ENCODE measurements at places on chromosomes 2 and 18. TPM values are rescaled to one million over a fixed set of nuclear protein-coding genes. Genes with fewer than 3 reads are reported as not detected.

ALLC gene
- total RNA-seq, result not detected

HOXD8 gene
- total RNA-seq, result not detected

SERPINB7 gene
- total RNA-seq, result not detected

SERPINB12 gene
- not detected for total RNA-seq

SERPINB2 gene
- total RNA-seq, result not detected

ITGB6 gene
- total RNA-seq, result not detected

DIS3L2 gene
- 20.2 TPM for total RNA-seq

MSTN gene
- total RNA-seq, result not detected

SP100 gene
- total RNA-seq, result 63.3 TPM

AGBL5 gene
- 42.0 TPM for total RNA-seq

MYO1B gene
- not detected for total RNA-seq

STAT4 gene
- total RNA-seq, result not detected

GBX2 gene
- total RNA-seq, result not detected

EVX2 gene
- not detected for total RNA-seq

SLC66A2 gene
- 15.1 TPM for total RNA-seq

CHMP1B gene
- 24.2 TPM for total RNA-seq

GRCh38 chr2:219254590-219255201 is 978 bp upstream of the TUBA4A start:
- DNase-seq, result peak; percentile 56

DNA sequence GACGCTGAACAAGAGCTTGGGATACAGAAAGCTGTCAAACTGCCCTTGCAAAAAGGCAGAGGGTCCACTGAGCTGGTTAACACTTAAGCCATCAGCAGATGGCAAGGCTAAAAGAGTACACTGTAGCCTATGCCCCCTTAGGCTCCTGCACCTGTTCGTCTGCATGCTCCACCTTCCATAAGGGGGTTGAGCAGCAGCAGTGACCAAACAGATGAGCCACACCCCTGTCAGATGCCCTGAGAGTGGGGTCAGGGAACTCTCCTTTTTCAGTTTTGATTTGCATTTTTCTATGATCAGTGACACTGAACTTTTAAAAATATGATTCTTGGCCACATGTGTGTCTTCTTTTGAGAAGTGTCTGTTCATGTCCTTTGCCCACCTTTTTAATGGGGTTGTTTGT is 402.5 kb upstream of the FAM98A start:
- no peak for DNase-seq

DNA sequence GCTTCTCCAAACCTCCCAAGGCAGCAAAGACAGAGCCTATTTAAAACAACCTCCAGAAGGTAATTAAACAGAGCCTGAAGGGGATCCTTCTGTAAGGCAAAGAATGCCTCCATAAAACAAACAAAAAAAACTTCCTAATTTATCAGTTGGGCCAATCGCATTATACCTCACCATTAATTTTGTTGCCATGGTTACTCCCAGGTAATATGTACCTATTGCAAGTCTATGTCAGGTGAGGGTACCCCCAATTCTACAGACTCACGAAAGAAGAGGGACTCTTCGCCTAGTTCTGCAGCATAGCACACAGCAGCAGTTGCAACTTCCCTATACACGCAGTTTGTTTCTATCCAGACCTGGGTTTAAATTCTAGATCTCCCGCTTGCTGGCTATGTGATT is 38.8 kb downstream of the SFXN5 start:
- DNase-seq, result no peak

DNA sequence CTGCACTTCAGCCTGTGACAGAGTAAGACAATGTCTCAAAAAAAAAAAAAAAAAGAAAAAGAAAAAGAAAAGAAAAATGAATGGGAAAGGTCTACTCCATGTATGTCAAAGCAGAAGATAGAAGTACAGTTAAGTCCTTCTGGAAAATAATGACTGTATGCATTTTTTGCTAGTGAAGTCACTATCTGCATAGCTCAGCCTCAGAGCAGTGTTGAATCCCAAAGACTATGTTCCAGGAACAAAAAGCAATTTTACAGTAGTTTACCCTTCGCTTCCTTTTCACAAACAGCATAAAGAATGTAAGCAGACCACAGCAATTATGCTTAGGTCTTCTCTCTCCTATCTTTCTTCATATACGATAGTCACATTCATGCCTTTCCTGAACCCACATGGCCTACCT is 497.4 kb downstream of the CMPK2 start:
- no peak for DNase-seq

- DNase-seq, result no peak
Measured at GRCh38 chr2:127695491-127696472, 5.5 kb upstream of the SFT2D3 start.

DNA sequence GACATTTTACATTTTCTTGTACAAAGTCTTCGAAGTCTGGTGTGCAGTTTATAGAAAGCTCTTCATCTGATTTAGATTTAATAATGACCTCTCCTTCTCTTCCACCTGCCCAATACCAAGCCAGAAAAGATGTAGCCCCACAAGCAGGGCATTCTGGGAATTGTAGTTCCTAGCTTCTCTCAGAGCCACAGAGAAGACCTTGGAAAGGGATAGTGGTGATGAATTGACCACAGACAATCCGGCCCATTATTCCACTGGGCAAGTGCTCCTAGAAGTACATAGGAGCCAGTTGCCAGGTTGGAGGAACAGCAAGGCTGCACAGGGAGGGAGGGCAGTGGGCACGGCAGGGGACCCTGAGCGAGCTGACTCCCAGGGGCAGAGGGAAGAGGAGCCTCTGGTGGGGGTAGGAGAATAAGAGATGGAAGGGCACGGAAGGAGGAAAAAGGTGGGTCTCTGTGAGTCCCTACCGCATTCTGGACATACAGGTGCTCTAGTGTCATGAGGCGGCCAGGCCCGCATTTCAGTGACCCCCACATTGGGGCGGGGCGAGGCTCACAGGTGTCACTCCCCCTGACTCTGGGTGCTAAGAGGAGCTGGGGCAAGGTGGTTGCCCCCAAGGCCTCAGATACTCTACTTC is 152.5 kb upstream of the HAAO start:
- no peak for DNase-seq

- DNase-seq, result no peak
Measured at GRCh38 chr2:241987726-241988125, 118.2 kb downstream of the RTP5 start.

DNA sequence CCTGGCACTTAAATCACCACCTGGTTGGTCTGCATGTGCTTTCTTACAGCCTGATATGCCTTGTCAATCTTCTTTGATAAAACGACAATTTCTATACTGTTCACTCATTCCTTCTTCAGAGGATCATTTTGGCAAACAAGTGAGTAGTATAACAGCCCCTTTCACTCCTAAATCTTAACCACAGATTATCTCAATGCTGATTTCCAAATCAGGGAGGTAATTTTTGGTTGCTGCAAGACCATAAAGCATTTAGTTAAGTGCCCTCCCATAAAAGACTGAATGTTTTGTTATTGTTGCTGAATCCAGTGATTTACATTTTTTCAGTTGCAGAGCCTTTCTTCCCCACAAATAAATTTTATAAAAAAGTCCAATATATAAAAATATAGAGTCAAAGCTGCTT is 129.2 kb upstream of the CYP26B1 start:
- DNase-seq, result no peak

- no peak for DNase-seq
Measured at GRCh38 chr2:137872577-137872976, 91.7 kb upstream of the HNMT start.

DNA sequence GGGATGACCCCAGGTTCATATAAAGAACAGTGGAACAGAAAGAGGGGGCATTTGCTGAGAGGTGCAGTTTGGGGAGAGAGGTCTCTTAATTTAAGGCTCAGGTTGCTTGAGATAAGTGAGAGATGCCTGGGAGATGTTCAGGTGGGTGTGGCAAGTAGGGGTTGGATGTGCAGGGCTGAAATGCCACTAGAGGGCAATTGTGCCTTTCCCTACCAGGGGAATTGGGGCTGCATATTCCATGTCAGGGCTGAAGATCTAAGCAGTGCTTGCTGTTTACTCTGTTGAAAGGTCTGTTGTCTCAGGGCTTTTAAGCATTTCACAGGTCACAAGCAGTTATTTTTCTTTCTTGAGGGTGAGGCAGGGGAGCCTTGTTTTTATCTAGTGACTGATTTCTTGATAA is 7.8 kb downstream of the CCDC85A start:
- DNase-seq, result peak; percentile 2

- no peak for DNase-seq
Measured at GRCh38 chr18:53281406-53281805, 941.4 kb downstream of the DCC start.

- DNase-seq, result peak; percentile 74
Measured at GRCh38 chr2:233053928-233054784, 6.0 kb upstream of the INPP5D start.

DNA sequence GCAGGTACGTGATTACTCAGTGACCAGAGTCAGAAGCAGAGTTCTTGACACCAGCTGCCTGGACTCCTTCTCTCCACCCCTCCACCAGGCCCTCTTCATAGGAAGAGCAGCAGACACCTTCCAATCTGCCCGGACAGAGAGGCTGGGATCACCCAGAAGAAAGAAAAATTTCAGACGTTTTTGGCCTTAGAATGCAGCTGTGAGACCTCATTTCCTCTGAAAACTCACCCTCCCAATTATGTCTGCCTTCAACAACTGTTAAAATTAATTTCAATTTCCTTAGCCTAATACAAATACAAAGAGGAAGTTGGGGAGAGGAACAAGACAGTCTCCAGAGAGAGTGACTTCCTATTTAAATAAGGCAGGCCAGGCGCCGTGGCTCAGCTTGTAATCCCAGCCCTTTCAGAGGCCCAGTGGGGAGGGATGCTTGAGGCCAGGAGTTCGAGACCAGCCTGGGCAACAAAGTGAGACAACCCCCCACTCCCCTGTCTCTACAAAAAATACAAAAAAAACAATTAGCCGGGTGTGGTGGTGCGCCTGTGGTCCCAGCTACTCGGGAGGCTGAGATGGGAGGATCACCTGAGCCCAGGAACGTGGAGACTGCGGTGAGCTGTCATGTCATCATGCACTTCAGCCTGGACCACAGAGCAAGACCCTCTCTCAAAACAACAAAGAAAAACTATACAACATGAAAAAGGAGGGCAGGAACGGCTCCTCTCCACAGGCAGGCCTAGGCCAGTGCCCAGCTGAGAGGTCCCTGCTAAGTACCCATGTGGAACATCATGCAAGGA is 1.6 kb downstream of the SLC66A2 start:
- DNase-seq, result peak; percentile 76

GRCh38 chr18:6866552-6867085 is 137.1 kb downstream of the ARHGAP28 start:
- DNase-seq, result no peak

- DNase-seq, result no peak
Measured at GRCh38 chr2:9344434-9344833, 78.9 kb downstream of the ITGB1BP1 start.

All from OCI-LY7 (cell line).